ENCODE measurements at places on chromosomes 5 and 9. TPM values are rescaled to one million over a fixed set of nuclear protein-coding genes. Genes with fewer than 3 reads are reported as not detected.

- DNase-seq, result no peak
These were observed 337.5 kb downstream of the ZNF608 start for GRCh38 chr5:124408738-124409453.

GRCh38 chr5:32223972-32224609 is 50.0 kb upstream of the GOLPH3 start:
- DNase-seq, result no peak

- no peak for DNase-seq
These were observed 214.9 kb downstream of the ADAMTSL1 start for GRCh38 chr9:18688581-18689565.

Gene QRFP
- total RNA-seq, result not detected

Gene TLR4
- total RNA-seq, result 108 TPM

DNA sequence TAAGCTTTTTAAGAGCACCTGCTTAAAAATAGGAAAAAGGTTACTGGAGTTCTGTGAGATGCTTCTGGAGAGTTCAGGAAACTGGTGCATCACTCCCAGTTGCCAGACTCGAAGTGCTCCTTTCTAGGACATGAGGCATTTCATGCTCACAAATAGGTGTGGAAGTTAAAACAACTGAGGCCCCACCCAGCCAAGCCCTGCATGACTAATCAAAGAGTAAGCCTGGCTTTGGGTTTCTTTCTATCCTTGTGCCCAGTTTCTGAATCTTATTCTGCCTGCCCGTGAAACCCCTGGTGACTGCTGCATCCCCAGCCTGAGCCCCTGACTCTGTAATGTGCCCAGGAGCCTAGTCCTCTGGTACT is 7.7 kb downstream of the SPINK9 start:
- DNase-seq, result no peak

Data from omental fat pad (tissue), 4 donors.